Thymus (tissue), 14 donors: ENCODE measurements at places on chromosomes 7 and 10. TPM values are rescaled to one million over a fixed set of nuclear protein-coding genes. Genes with fewer than 3 reads are reported as not detected.

SLC39A12 gene
- total RNA-seq: 0.05 TPM

LRRD1 gene
- total RNA-seq: 0.05 TPM

SH2D4B gene
- total RNA-seq: 0.09 TPM

PLEKHS1 gene
- total RNA-seq: under 0.01 TPM

ECHDC3 gene
- total RNA-seq: 3.0 TPM
